ENCODE measurements at places on chromosomes 12 and 14. TPM values are rescaled to one million over a fixed set of nuclear protein-coding genes. Genes with fewer than 3 reads are reported as not detected.

GRCh38 chr12:53983568-53983949, 1.4 kb upstream of the HOXC10 start:
- DNase-seq, result no peak

OASL gene
- 29.6 TPM for total RNA-seq

GRCh38 chr12:111192647-111193046, 176.2 kb downstream of the PHETA1 start:
- DNase-seq, result no peak

OTOGL gene
- total RNA-seq, result 1.4 TPM

AMDHD1 gene
- 0.11 TPM for total RNA-seq

DNA sequence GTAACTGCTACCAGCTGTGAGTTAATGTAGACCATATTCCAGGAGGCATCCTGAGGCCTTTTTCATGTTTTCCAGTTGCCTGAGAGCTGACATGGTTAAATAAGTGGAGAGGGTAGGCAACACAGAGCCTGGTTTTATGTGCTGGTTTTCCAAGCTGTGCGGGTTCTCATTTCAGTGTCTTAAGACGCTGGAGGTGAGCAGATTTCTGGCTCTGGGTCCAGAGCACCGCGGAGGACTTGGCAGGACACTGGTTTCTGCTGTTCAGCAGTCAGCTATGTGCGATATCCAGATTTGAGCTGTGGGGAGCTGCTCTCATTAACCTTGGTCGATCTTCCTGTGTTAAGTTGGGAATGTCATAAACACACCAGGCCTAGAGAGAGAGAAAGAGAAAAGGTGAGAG, 680.8 kb downstream of the BCL11B start:
- no peak for DNase-seq

- DNase-seq, result no peak
Measured at GRCh38 chr12:91493308-91493707, 310.7 kb upstream of the DCN start.

MFAP5 gene
- total RNA-seq, result 3.9 TPM

GRCh38 chr12:93402333-93403311, 24.9 kb downstream of the NUDT4 start:
- no peak for DNase-seq

PRH2 gene
- not detected for total RNA-seq

CLEC7A gene
- not detected for total RNA-seq

SLC6A12 gene
- 3.4 TPM for total RNA-seq

GRCh38 chr12:123813349-123813748, 51.2 kb downstream of the DNAH10 start:
- DNase-seq, result no peak

- no peak for DNase-seq
Measured at GRCh38 chr14:101507836-101508150, 53.5 kb upstream of the DIO3 start.

DNA sequence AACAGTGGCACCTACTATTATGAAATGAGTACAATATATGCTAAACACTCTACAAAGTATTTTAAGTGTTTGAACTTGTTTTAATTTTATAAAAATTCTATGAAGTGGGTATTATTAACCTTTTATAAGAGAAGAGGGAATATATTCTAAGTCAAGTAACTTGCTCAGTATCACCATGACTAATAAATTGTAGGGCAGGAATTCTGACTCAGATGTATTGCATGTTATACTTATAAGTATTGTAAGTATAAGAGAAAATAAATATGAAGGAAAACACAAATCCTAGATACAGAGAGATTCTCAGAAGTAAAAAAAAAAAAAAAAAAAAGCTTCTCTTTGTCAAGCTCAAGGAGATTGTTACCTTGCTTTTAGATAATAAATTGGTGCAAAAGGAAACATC, 893.2 kb downstream of the SLC16A7 start:
- DNase-seq, result no peak

- DNase-seq, result no peak
Measured at GRCh38 chr12:125873016-125873415, 807.8 kb downstream of the AACS start.

DNA sequence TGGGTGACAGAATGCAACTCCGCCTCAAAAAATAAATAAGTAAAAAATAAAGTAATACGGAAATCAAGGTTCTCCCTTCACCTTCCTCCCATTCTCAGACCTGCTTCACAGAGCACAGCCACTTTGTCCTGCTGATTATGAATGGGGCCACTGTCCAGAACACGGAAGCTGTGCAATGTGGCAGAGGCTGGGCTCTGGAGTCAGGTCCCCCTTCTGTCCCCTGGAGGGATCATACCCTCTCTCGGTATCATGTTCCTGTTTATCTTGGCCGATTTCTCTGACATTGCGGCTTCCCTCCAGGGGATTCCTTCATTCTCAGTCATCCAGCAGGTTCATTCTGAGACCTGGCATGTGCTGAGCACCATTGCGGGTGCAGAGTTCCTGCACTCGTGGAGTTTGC, 11.3 kb downstream of the PPP2R5C start:
- DNase-seq, result peak; percentile 73

DNA sequence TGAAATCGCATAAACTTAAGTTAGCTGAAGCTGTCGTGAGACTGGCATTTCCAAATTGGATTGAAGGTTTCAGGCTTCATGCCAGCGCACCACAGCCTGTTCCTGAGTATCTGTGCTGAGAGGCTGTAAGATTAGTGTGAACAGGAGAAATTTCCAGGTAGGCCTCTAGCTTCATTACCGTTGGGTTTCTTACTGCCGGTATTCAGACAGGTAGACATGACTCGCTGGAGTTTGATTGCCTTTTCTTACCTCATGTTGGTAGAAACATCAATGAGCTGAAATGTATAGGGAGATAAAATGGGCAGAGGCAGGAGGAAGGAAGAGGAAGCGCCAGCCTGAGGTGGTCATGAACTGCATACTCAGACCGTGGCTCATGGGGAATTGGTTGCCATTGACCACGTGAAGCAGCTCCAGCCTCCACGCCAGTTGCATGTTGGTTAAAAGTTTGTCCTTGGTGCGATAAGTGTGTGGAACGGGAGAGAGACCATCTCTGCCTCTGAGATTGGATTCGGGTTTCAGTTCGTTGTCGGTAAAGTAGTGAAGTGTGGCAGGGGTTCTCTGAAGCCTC, 42.3 kb upstream of the MMP17 start:
- DNase-seq, result peak; percentile 82

NPAS3 gene
- total RNA-seq, result 1.5 TPM

DNA sequence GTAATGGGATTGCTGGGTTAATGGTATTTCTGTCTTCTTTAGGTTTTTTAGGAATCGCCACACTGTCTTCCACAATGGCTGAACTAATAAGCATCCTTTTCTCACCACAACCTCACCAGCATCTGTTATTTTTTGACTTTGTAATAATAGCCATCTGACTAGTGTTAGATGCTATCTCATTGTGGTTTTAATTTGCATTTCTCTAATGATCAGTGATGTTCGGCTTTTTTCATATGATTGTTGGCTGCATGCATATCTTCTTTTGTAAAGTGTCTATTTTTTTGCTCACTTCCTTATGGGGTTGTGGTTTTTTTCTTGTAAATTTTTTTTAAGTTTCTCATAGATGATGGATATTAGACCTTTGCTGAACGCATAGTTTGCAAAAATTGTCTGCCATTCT, 377.9 kb downstream of the GALC start:
- no peak for DNase-seq

- DNase-seq, result peak; percentile 30
Measured at GRCh38 chr12:5488626-5488955, 56.7 kb downstream of the NTF3 start.

DNA sequence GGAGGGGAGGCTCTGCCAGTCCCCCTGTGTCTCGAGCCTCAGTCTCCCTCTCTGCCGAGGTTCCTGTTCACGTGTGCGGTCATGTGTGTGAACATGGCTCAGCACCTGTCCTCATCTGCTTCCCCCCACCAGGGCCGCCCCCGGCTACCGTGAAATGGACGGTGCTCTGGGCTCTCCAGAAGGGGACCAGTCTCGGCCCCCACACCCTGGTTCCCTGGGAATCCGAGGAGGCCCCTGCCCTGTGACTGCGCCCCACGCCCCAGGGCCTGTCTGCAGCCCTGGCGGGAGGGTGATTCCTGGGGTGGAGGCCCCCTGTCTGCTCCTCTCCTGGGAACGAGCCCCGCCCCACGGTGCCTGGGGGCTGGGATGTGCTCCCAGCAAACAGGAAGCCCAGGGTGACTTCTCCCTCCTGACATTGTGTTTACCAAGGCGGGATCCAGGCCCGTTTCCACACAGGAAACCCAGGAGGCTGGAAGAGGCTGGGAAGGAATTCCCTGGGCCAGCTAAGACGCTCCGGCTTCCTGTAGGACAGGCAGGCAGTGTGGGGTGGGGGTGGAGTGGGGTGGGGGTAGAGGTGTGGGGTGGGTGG, 46.6 kb downstream of the KIF26A start:
- DNase-seq, result peak; percentile 38

AMN gene
- total RNA-seq, result 0.40 TPM

TMEM119 gene
- total RNA-seq, result 0.57 TPM

DNA sequence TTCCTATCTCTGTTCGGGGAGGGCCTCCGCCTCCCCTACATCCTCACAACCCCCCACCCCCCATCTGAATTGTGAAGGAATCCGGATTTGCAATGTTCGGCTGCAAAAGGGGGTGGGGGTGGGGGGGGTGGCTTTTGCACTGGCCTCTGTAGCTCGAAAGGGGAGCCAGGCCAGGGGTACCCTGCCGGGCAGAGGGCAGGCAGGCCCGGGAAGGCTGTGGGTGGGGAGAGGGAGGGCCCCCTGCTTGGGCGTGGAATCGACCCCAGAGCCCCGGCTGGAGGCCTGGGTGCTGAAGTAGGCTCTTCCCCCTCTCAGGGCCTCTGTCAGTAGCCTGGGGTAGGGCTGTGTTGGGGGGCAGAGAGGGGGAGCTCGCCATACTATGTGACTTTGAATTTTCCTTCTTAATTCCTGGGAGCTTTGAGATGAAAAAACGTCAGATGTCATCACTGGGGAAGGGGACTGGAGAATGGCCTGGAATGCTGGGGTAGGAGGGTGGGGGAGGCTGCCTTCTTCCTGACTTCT, 1.1 kb downstream of the LRP1 start:
- no peak for DNase-seq

GRCh38 chr12:121003650-121004049, 12.6 kb downstream of the C12orf43 start:
- no peak for DNase-seq

- DNase-seq, result no peak
Measured at GRCh38 chr12:97461553-97461952, 1.1 kb upstream of the RMST start.

DNA sequence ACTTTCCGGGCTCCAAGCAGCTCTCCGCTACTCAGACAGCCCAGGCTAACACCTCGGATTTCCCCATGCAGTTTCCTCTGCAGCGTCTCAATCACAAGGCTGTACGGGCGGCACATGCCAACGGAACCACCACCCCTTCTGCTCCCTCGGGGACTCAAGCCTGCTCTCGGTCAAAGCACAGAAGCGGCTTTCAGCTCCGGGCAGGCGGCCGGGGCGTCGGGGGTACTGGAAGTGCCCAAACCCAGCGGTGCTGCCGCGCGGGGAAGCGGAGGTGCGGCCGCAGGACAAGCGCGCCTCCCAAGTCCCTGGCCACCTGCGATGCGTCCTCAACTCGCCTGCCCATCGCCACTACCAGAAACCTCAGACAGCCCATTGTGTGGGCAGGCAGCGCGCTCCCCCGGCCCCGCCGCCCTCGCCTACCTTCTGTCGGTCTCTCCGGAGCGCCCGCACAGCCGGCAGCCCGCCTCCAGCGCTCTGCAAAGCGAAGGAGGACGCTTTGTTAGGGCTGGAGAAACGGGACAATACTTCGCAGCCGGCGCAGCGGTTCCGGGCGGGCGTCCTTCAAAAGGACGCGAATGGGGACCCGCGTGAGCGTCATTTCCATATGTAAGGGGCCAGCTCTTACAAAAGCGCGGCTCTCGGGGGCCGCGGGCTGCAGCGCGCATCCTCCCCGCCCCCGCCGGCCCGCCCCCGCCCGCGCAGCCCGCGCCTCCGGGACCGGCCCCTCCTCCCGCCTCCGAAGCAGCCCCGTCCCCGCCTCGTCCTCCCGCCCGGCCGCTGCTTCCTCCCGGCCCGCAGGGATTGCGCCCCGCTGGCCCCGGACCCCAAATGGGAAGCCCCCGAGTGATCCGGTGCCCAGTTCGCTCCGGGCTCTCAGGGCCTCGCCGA, 674 bp downstream of the NIN start:
- DNase-seq, result peak; percentile 65

LTBR gene
- total RNA-seq, result 29.8 TPM

- peak; percentile 52 for DNase-seq
Measured at GRCh38 chr14:77738559-77739250, 22.3 kb downstream of the SNW1 start.

IRAK3 gene
- 0.09 TPM for total RNA-seq

GRCh38 chr14:106347890-106348755, 821.7 kb downstream of the TMEM121 start:
- no peak for DNase-seq

GRCh38 chr14:60643141-60643462, 6.2 kb downstream of the SIX1 start:
- no peak for DNase-seq

DNA sequence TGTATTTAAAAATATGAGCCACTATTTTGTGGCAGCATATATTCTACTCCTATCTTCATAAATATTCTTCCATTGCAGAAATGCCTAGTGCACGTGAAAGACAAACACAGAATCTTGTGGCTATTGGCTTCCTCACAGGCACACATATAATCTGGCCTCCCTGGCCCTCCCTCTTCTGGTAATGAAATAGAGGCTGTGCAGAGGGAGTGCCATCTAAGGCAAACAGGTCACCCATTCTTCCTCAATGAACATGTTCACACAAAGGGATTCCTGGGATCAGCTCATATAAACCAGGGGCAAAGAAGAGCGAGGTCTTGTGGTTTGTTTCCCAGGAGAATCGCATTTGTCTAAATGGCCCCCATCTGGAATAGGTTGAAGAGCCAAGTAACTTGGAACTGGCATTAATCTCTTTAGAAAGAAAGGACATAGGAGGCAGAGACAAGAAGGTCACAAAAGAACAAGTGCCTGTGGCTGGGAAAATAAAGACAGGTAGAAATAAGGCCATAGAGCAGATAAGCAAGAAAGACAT, 171.6 kb upstream of the PTPRQ start:
- no peak for DNase-seq
